ENCODE measurements at places on chromosomes 6 and 20. TPM values are rescaled to one million over a fixed set of nuclear protein-coding genes. Genes with fewer than 3 reads are reported as not detected.

Gene PPP1R14C
- 1.4 TPM for total RNA-seq

Gene TPX2
- total RNA-seq: 148 TPM

Gene AVP
- not detected for total RNA-seq

Gene DACT2
- 7.3 TPM for total RNA-seq

Gene CCHCR1
- total RNA-seq: 46.7 TPM

Gene PARD6B
- 29.2 TPM for total RNA-seq

Gene BNIP5
- total RNA-seq: not detected
